ENCODE measurements at places on chromosomes 6 and 20.

- DNase-seq, result peak; percentile 83
Measured at GRCh38 chr20:59299945-59300332, 472 bp upstream of the EDN3 start.

DNA sequence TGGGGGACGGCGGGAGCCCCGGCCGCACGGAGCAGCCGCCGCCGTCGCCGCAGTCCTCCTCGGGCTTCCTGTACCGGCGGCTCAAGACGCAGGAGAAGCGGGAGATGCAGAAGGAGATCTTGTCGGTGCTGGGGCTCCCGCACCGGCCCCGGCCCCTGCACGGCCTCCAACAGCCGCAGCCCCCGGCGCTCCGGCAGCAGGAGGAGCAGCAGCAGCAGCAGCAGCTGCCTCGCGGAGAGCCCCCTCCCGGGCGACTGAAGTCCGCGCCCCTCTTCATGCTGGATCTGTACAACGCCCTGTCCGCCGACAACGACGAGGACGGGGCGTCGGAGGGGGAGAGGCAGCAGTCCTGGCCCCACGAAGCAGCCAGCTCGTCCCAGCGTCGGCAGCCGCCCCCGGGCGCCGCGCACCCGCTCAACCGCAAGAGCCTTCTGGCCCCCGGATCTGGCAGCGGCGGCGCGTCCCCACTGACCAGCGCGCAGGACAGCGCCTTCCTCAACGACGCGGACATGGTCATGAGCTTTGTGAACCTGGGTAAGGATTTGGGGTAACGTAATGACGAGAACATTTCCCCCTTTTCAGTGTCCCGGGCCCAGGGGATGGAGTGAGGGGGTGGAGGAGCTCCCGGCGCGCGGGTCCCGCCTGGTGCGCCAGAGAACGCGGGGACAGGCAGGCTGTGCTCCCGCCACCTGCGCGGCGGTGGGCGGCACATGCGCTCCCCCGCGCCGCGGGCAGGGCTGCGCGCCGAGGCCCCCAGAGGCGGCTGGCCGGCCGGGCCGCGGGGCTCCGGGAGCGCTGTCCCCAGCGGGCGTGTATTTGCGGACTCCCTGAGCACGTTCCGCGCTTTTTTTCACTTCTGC, 1.4 kb downstream of the BMP6 start:
- DNase-seq, result no peak

- peak; percentile 46 for DNase-seq
Measured at GRCh38 chr6:105793130-105793529, 293.0 kb upstream of the PRDM1 start.

GRCh38 chr6:19070520-19070919, 683.4 kb downstream of the RNF144B start:
- DNase-seq, result no peak

DNA sequence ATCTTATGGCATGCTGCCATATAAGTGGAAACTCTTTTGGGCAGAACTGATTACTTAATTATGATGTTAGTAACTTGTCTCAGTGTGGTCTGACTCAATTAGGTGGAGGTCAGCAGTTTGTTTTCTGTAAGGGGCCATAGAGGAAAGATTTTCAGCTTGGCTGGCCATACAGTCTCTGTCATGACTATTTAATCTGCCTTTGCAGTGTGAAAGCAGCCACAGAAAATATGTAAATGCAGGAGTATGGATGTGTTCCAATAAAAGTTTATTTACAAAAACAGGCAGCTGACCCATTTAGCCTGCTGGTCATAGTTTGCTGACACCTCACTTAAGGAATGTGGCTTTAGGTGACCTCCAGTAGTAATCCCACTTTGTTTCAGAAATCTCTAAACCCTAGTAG, 700.7 kb downstream of the EPM2A start:
- no peak for DNase-seq

- DNase-seq, result no peak
Measured at GRCh38 chr6:83605517-83605916, 93.2 kb downstream of the PRSS35 start.

- no peak for DNase-seq
Measured at GRCh38 chr6:151452750-151453427, 963 bp upstream of the RMND1 start.

GRCh38 chr6:4801491-4802110, 25.4 kb downstream of the CDYL start:
- no peak for DNase-seq

GRCh38 chr6:36657942-36658544, 20.5 kb upstream of the CDKN1A start:
- no peak for DNase-seq

DNA sequence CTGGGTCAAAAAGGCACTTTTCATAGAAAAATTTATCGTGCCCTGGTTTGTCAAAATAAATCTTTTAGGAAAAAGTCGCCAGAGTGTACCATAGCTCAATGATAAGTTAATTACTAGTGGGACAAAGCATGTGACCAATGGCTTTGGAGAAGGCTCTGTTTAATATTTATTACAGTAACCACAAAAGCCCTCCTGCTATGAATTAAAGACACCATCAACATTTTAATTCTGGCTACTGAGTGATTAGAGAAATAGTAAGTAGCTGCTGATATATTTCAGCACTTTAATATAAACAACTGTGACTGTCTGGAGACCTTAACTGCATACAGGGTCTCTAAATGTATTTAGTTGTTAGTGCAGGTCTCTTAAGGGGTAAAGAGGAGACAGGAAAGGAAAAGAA, 38.3 kb downstream of the KIF13A start:
- no peak for DNase-seq

- DNase-seq, result no peak
Measured at GRCh38 chr6:123616942-123617341, 19.8 kb downstream of the TRDN start.

- DNase-seq, result no peak
Measured at GRCh38 chr6:82237013-82237412, 10.5 kb downstream of the IBTK start.

DNA sequence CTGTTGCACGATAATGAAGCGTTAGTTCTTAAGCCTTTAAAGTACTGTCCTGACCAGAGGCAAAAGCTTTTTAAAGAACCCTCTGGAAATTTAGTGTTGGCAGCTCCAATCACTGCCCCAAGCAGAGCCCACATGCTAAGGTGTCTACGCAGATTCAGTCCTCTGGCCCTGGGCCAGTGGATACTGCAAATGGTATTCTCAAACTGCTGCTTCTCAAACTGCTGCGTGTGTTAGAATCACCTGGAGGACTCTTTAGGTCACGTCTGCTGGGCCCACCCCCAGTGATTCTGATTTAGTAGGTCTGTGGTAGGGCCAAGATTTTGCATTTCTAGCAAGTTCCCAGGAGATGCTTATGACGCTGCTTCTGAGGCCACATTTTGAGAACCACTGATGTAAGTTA, 96.0 kb upstream of the CCDC28A start:
- DNase-seq, result no peak

DNA sequence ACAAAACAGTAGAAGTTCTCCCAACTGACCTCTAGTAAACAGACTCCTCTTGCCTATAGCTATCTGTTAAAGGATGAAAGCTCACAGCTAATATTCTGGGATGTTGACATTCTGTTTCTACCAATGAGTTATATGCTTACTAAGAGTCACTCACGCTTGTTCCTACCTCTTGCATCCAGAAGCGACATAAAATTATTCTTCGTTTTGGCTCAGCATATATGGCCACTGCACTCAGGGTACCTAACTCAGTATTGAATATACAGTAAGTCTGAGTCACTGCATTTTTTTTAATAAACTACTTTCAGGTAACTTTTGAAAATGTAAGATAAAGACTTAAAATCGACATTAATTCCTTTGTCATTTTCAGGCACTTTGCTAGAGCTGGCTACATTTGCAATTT, 214.4 kb upstream of the STXBP5 start:
- no peak for DNase-seq

GRCh38 chr20:61129311-61129710, 122.8 kb upstream of the CDH4 start:
- DNase-seq, result no peak

- no peak for DNase-seq
Measured at GRCh38 chr6:35016502-35017321, 124.4 kb downstream of the TCP11 start.
